ENCODE measurements at places on chromosomes 5 and 9. TPM values are rescaled to one million over a fixed set of nuclear protein-coding genes. Genes with fewer than 3 reads are reported as not detected.

Gene PCDHGC5
- 10.2 TPM for total RNA-seq

Gene OBP2B
- not detected for total RNA-seq

Gene POLK
- total RNA-seq: 43.9 TPM

Gene CEP120
- total RNA-seq: 21.7 TPM

Gene ASPN
- not detected for total RNA-seq

Gene QRFP
- total RNA-seq: not detected

Gene PTGES
- 162 TPM for total RNA-seq

Gene ARHGEF39
- total RNA-seq: 0.92 TPM

Gene TLE1
- 30.6 TPM for total RNA-seq

Gene IFNK
- total RNA-seq: not detected

Gene PRELID2
- total RNA-seq: 21.7 TPM
